ENCODE measurements at places on chromosomes 3 and 15.

GRCh38 chr3:57451150-57451846 lies 92.8 kb downstream of the DNAH12 start:
- H3K27me3 ChIP-seq = no peaks in the 10 kb centered on the region
- DNase-seq = no peak
- no peak overlapping the region for H3K27ac ChIP-seq
- H3K36me3 ChIP-seq = no peaks in the 10 kb centered on the region
- no peaks in the 10 kb centered on the region for H3K4me1 ChIP-seq
- H3K4me3 ChIP-seq = no peak overlapping the region

DNA sequence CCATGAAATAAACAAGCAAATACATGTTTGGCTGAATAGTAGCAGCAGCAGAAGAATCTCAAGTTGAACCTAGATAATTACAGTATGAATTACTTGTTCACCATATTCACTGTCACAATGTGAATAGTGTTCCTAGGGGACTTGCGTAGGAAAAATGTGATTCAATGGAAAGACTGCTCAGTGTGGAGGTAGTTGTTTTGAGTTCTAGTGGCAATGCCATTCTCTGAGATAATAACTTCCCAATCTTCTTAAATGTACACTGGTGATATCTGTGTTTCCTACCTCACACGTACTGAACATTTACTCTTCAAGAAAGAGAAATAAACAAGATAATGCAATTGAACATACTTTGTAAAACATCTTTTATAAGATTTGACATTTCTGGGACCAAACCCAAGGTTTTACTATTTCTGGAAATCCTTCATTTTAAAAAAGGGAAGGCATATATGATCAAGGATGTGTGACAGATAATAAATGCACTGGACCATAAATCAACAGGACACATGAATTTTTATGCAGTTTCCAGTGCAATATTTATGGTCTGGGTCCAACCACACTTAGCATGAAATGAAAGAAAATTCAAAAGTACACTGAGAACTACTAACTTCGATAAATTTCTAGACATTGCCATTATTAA lies 598.3 kb upstream of the ZNF385D start:
- no peaks in the 10 kb centered on the region for H3K4me1 ChIP-seq
- no peaks in the 10 kb centered on the region for H3K27me3 ChIP-seq
- DNase-seq = no peak
- no peak overlapping the region for H3K27ac ChIP-seq

- peak; percentile 21 for DNase-seq
- no peaks in the 10 kb centered on the region for H3K27me3 ChIP-seq
- H3K4me1 ChIP-seq = no peaks in the 10 kb centered on the region
Measured at GRCh38 chr3:196400331-196400730, 31.9 kb downstream of the UBXN7 start.

DNA sequence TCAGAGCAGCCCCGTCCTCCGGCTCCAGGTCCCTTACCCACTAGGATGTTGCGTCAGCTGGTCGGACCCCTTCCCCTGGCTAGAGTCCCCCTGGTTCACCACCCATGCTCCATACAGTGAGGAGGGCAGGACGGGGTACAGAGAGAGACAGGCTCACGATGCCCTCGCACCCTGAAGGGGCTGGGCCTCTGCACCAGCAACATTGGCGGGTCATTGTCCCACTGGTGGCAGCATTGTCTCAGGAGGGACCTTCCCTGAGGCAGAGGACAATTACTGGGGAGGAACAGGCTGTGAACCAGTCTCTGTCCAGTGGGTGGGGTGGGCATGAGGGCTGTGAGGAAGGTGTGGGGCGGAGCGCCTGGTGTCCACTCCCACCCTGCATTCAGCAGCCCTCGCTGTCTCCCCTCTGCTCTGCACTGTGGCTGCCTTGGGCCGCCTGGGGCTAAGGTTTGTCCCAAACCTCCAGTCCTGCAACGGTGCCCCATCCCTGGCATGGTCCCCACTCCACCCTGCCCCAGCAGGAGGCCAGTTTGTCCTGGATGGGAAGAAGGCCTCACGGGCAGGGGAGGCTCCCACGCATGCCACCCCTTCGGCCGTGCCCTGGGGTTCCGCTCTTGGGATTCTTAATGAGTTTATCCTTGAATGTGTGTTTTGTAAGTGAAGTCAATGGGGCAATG lies 48.0 kb upstream of the KLF13 start:
- H3K36me3 ChIP-seq = no peaks in the 10 kb centered on the region
- H3K27me3 ChIP-seq = no peaks in the 10 kb centered on the region
- DNase-seq = no peak
- H3K4me3 ChIP-seq = no peak overlapping the region

GRCh38 chr3:118927449-118927848 lies 107.2 kb downstream of the IGSF11 start:
- H3K4me3 ChIP-seq = no peak overlapping the region
- no peaks in the 10 kb centered on the region for H3K36me3 ChIP-seq
- H3K27me3 ChIP-seq = no peaks in the 10 kb centered on the region
- no peak for DNase-seq
- no peak overlapping the region for H3K27ac ChIP-seq

DNA sequence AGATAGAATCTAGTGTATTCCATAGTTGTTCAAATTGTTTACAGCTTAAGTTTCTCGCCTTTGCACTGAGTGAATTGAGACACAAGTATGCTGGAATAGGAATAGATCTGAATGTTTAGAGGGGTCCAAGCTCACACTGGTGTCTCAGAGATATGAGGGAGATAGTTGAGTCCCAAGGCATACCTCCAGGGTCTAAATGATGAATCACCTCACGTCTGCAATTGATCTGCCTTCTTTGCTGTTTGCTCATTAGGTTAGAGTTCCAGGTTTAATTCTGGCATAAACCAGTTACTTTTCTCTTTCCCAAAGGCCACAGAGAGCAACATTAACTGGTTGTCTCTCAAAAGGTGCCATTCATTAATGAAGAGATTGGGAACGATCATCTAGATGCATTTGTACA lies 106.3 kb upstream of the MME start:
- no peaks in the 10 kb centered on the region for H3K36me3 ChIP-seq
- DNase-seq = no peak
- no peaks in the 10 kb centered on the region for H3K27me3 ChIP-seq
- no peak overlapping the region for H3K27ac ChIP-seq

- H3K27ac ChIP-seq = no peak overlapping the region
- H3K4me1 ChIP-seq = no peaks in the 10 kb centered on the region
- H3K36me3 ChIP-seq = no peaks in the 10 kb centered on the region
- no peaks in the 10 kb centered on the region for H3K27me3 ChIP-seq
- H3K4me3 ChIP-seq = no peak overlapping the region
- DNase-seq = no peak
Measured at GRCh38 chr15:90834626-90835025, 33.8 kb upstream of the FURIN start.

DNA sequence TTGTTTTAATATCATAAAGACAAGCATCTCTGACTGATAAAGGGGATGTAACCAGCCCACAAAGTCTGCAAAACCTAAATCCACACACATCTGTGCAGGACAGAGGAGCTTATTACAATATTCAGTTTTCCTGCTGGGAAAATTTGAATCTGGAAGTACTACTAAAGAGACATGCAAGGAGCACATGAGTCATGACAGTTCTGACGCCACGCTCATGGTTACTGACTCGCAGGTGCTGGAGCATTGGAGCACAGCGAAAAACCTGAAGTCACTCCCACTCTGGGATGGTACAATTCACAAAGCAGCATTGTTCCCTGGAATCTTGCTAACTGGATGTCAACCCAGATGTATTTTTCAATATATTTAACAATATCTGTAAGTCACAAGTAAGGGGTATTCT lies 7.6 kb upstream of the ISL2 start:
- no peaks in the 10 kb centered on the region for H3K36me3 ChIP-seq
- H3K4me1 ChIP-seq = no peaks in the 10 kb centered on the region
- no peak overlapping the region for H3K4me3 ChIP-seq
- no peak overlapping the region for H3K27ac ChIP-seq
- DNase-seq = no peak

GRCh38 chr15:40878785-40879184 lies 4.8 kb upstream of the RHOV start:
- H3K4me3 ChIP-seq = no peak overlapping the region
- no peaks in the 10 kb centered on the region for H3K27me3 ChIP-seq
- DNase-seq = no peak
- H3K27ac ChIP-seq = peak overlapping the region; percentile 43

- no peak overlapping the region for H3K4me3 ChIP-seq
- H3K27me3 ChIP-seq = no peaks in the 10 kb centered on the region
- H3K4me1 ChIP-seq = no peaks in the 10 kb centered on the region
- DNase-seq = no peak
Measured at GRCh38 chr3:177371888-177372287, 174.6 kb upstream of the TBL1XR1 start.

GRCh38 chr3:30449290-30449632 lies 157.1 kb upstream of the TGFBR2 start:
- no peaks in the 10 kb centered on the region for H3K27me3 ChIP-seq
- H3K27ac ChIP-seq = no peak overlapping the region

GRCh38 chr3:182905623-182906022 lies 74.7 kb downstream of the DCUN1D1 start:
- no peak overlapping the region for H3K4me3 ChIP-seq
- peaks cover 21% of the 10 kb centered on the region for H3K36me3 ChIP-seq
- no peaks in the 10 kb centered on the region for H3K4me1 ChIP-seq
- no peaks in the 10 kb centered on the region for H3K27me3 ChIP-seq

DNA sequence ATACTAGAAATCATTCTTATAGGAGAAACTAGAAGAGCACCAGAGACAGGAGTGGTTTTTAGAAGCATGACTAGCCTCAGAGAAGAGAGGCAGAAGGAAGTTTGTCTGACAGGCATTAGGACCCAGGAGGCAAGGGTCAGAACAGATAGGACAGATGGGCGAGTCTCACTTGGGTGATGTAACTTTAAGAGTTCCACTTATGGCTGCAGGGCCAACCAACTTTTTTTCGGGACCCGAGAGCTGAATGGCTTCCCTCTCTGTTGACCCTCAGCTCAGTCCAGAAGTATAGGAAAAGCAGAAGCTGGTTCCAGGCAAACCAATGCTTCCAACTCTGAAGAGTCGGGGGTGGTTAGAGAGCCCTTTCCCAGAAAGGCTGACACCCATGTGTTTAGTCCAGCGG lies 136.6 kb upstream of the SETMAR start:
- no peak for DNase-seq
- no peaks in the 10 kb centered on the region for H3K27me3 ChIP-seq
- H3K4me3 ChIP-seq = no peak overlapping the region
- no peaks in the 10 kb centered on the region for H3K36me3 ChIP-seq

- no peak overlapping the region for H3K27ac ChIP-seq
- H3K36me3 ChIP-seq = no peaks in the 10 kb centered on the region
- H3K4me1 ChIP-seq = peaks cover 8% of the 10 kb centered on the region
- DNase-seq = peak; percentile 53
- H3K4me3 ChIP-seq = no peak overlapping the region
Measured at GRCh38 chr15:78638658-78639314, 2.2 kb downstream of the CHRNB4 start.

- H3K27ac ChIP-seq = no peak overlapping the region
- no peak for DNase-seq
- H3K4me1 ChIP-seq = no peaks in the 10 kb centered on the region
- no peaks in the 10 kb centered on the region for H3K27me3 ChIP-seq
Measured at GRCh38 chr15:100030586-100031229, 297.5 kb upstream of the LYSMD4 start.

DNA sequence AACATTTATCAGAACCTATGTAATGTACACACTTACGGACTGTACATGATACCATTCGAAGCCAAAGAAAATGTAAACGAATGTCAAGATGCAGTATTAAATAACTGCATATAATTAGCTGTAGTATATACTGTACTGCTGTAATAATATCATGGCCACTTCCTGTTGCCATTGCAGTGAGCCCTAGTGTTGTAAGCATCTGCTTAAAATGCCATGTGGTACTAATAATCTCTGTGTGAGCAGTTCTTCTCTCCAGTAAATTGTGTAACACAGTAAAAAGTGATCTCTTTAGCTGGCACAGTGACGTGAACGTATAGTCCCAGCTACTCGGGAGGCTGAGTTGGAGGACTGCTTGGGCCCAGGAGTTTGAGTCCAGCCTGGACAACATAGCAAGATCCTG lies 8.6 kb downstream of the SPG11 start:
- no peaks in the 10 kb centered on the region for H3K27me3 ChIP-seq
- H3K36me3 ChIP-seq = peaks cover 77% of the 10 kb centered on the region
- H3K27ac ChIP-seq = no peak overlapping the region
- no peak for DNase-seq

GRCh38 chr3:54053211-54053610 lies 69.1 kb upstream of the CACNA2D3 start:
- no peaks in the 10 kb centered on the region for H3K4me1 ChIP-seq
- no peak for DNase-seq
- no peaks in the 10 kb centered on the region for H3K27me3 ChIP-seq
- H3K36me3 ChIP-seq = no peaks in the 10 kb centered on the region
- no peak overlapping the region for H3K4me3 ChIP-seq
- H3K27ac ChIP-seq = no peak overlapping the region

- DNase-seq = no peak
- no peak overlapping the region for H3K4me3 ChIP-seq
- H3K27ac ChIP-seq = no peak overlapping the region
- no peaks in the 10 kb centered on the region for H3K27me3 ChIP-seq
- no peaks in the 10 kb centered on the region for H3K36me3 ChIP-seq
Measured at GRCh38 chr3:166799-167198, 29.8 kb upstream of the CHL1 start.

DNA sequence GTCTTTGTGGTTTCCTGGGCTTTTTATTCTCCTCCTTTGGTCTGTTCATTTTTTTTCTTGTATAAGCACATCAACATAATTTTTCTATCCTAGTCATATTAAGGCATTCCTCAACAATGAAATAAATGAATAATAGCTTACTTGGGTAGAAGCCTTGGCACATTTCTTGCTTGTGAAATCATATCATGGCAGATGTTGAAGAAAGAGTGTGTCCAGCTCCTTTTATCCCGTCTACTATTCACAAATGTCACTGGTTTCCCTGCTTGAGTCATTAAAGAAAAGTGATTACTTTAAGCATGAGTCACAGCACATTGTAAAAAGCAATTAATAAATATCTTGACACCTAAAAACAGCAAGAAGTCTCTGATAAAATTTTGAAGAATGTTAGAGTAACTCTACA lies 42.1 kb downstream of the MINAR1 start:
- no peaks in the 10 kb centered on the region for H3K36me3 ChIP-seq
- H3K27me3 ChIP-seq = no peaks in the 10 kb centered on the region
- H3K4me3 ChIP-seq = no peak overlapping the region
- no peak for DNase-seq
- no peak overlapping the region for H3K27ac ChIP-seq
- H3K4me1 ChIP-seq = no peaks in the 10 kb centered on the region

GRCh38 chr3:187722206-187722612 lies 19.9 kb upstream of the RTP2 start:
- no peaks in the 10 kb centered on the region for H3K27me3 ChIP-seq
- no peaks in the 10 kb centered on the region for H3K4me1 ChIP-seq

GRCh38 chr3:129398803-129399144 lies 29.7 kb downstream of the EFCAB12 start:
- peak overlapping the region; percentile 89 for H3K27ac ChIP-seq
- H3K4me1 ChIP-seq = peaks cover 18% of the 10 kb centered on the region
- no peaks in the 10 kb centered on the region for H3K36me3 ChIP-seq
- no peaks in the 10 kb centered on the region for H3K27me3 ChIP-seq
- peak overlapping the region; percentile 95 for H3K4me3 ChIP-seq
- peak; percentile 22 for DNase-seq

All from transverse colon (tissue), 4 donors.